ENCODE measurements at places on chromosomes 3 and 15.

- DNase-seq: no peak
Observed at GRCh38 chr3:187975561-187976364, 178.2 kb upstream of the LPP start.

GRCh38 chr15:70351941-70352774, 254.4 kb upstream of the TLE3 start:
- DNase-seq: no peak

- DNase-seq: no peak
Observed at GRCh38 chr3:172272698-172273097, 175.6 kb downstream of the GHSR start.

DNA sequence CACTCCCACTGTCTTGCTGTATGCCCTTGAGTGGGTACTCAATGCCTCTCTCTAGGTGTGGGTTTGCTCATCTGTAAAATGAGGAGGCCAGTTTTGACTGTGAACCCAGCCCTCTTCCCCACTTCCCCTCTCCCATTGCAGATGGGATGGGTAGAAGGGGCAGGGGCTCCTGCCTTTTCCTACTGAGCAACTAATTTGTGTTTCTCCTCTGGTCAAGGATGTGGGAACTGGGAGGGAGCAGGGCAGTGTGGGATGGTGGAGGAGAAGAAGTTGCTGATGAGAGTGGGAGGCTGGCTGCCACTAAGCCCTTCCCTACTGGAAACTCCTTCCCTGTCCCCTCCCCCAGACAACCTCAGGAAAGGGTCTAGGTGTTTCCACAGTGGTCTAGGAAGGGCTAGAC, 20.1 kb upstream of the ANKDD1A start:
- no peak for DNase-seq

GRCh38 chr3:195056506-195056905, 214.5 kb downstream of the XXYLT1 start:
- DNase-seq: no peak

- DNase-seq: no peak
Observed at GRCh38 chr15:74785194-74786032, 3.5 kb downstream of the CSK start.

- DNase-seq: no peak
Observed at GRCh38 chr3:89221924-89222323, 114.5 kb downstream of the EPHA3 start.

DNA sequence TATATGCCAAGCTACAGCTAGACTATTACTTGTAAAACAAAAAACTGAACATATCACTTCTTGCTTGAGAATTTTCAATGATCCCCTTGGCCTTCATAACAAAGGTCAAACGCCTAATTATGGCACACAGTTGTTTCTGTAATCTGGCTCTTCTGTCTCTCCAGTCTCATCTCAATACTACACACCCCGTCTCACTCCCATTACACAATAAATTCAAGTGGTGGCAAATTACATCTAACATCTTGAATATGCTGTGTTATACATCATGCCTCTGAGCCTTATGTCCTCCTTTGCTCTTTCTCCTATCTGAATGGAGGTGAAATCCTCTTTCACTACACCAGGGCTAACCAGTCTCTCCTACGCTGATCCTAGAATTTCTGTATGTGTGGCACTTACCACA, 140.4 kb downstream of the TBL1XR1 start:
- no peak for DNase-seq

DNA sequence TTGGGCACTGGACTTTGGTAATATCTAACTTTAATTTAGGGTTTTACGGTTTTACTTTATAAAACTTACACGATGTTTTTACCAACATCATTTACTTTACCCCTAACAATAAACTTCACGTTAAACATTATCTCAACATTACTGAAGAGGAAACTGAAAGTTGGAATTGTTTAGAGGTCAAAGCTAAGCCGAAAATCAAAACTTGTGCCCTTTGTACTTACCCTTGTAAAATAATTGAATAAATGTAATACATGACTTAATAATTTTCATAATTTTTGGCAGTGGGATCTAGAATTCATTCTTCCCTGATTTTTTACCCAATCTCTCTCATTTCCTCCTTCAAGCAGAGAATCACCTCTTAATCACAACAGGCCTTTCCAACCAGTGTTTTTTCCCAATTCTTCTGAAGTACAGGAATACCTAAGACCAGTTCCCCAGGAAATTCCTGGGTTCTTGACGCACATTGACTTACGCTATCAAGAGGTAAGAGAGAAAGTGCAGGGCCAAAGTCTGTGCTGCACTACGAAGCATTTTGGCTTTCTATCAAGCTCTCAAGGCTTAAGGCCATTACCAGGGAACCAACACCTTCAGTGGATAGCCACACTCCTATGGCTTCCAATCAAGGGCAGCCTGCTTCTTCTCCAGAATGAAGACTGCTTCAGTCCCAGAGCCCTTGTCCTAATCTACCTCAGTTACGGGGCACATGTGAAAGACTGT, 11.9 kb upstream of the SEMA6D start:
- no peak for DNase-seq

- no peak for DNase-seq
Observed at GRCh38 chr15:97759363-97759762, 201.1 kb upstream of the ARRDC4 start.

DNA sequence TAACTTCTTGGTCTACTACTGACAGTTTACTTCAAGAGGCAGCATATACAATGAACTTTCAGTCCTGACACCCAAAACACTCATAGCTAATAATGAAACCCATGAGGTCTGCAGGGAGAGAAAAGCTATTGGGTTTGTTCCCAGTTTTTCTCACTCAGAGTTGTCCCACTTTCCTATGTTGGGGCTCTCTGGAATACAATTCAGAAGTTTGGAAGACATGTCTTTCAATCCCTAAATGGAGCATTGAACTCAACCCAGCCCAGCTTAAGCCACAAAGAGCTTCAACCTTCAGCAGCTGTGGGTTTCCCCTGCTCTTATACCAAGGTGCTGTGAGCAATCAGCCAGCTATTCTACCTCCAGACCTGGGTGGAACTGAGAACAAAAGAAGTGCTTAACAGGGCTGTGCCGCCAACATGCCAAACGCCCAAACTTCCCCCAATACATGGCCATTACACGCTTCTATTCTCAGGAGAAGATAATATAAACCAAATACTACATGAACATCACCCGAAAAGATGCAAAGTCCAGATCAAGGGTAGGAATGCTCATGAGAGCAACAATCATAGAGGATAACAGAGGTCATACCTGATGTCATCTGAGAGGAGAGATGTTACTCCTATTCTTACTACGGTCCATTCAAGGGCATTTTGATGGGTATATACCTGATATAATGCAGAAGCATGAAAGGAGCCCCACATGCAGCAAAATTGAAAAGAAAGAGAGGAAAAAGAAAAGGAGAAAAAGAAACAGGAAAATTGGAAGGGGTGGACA, 131.2 kb upstream of the TGFBR2 start:
- no peak for DNase-seq

GRCh38 chr15:101035611-101036010, 116.5 kb downstream of the LRRK1 start:
- no peak for DNase-seq

DNA sequence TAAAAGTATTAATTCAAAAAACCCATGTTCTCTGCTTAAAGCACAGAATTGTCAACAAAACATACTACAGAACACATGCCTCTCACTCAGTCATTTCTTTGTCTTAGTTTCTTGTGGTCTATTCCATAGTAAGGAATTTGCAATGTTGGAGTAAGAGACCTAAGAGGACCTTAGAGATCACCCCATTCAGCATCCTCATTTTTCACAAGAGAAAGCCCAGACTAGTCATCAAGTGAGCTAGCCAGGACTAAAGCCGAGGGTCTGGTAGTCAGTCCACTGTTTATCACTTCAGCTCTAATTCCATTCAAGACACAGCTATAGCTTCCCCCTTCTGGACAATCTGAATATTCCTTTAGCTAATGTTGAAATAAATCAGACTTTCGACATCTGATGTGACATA, 601.1 kb downstream of the FHIT start:
- no peak for DNase-seq

DNA sequence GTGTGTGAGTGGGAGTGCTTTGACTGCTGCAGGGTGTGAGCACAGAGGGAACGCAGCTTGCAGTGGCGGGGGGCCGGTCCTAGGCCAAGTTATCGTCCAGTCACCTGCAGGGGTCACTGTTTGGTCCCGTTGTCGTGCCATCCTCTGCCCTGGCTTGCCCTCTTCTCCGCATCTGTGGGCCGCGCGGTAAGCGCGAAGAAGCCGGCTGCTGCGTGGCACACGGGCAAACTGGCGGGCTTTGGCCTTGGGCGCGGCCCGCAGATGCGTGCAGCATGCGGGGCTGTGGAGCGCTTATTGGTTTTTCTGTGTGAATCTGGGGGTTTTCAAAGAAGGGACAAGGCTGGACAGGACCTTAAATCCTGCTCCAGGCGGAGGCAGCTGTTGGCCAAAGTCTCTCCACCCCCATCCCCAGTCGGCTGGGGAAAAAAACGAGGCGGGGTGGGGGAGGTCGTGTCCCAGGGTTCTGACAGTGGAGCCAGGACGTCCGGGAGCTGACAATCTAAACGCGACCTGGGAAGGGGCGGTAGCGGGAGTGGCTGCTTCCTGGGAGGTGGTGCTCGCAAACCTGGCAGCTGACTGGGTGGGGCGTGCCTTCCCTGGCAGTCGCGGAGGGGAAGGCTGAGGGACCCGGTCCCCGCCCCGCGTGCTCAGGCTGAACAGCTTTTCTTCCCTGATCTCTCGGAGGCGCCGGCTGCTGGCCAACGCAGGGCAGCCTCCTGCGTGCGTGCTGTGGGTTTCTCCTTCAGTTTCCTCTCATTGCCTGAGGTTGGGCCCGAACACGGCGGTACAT, 39.7 kb upstream of the VEPH1 start:
- no peak for DNase-seq

DNA sequence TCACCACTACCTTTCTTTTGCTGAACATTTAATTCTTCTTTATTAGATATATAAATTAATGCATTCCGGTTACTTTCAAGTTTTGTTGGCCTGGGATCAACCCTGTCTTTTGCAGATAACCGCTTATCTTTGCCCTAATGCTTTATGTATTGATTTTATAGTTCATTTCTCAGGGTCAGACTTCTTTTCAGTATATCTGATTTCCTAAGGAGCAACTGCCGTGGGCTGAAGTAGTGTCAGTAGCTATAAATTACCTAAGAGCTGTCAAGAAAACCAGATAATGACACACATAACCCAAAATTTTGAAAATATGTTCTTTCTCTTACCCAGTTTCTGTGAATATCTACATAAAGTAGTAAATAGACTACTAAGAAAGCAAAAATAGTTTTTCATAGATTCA, 38.0 kb downstream of the COL6A5 start:
- DNase-seq: no peak

DNA sequence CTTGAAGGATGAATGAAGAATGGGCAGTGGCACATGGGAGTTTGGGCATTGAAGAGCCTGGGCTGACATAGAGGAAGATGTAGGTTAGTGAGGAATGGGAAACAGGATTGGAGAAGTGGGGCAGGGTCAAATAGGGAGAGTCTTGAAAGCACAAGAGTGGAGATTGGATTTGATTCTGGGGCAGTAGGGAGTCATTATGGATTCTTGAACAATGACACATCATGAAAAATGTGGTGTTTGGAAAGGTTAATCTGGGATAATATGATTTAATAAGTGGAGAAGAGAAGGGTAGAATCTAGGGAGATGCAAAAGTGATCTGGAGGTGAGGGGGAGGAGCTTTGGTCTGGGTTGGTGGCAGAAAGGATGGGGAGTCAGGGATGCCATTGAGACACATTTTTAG, 45.4 kb upstream of the ROPN1 start:
- DNase-seq: no peak

DNA sequence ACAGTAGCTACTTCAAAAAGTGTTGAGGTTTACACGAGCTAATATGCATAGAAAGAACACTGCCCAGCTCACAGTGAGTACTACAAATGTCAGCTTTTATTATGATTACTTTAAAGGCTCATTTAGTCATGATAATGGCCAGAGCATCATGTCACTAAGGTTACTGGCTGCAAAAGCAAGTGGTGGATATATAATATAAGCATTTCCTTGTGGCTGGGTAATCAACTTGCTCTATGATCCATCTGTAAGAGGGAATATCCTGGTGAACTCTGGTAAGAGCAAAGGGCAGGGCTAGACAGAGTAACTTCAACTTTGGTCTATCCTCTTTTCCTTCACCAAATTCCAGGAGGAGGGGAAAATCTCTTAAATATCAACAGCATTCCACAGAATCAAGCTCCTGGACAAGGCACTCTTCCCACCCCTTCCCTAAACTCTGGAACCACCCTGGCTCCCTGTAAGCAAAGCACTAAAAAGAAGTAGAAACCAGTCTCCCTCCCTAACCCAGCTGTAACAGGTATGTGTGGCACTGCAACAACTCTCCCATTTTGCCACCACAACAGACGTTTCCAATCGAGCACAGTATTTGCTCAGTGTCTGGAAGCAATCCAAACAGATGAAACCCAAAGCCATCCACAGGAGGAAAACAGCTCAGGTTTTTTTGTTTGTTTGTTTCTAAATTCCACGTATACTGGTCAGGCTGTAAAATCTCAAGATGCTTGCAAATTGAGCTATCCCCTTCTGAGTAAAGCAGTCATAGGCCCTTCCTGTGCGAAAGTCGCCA, 13.4 kb downstream of the B4GALT4 start:
- DNase-seq: no peak

All from activated naive CD4-positive, alpha-beta T cell (primary cell).